Choroid plexus epithelial cell (primary cell): ENCODE measurements at places on chromosomes 12 and 14.

GRCh38 chr14:81252278-81252677, 31.5 kb upstream of the GTF2A1 start:
- no peak for DNase-seq

- DNase-seq: no peak
Measured at GRCh38 chr14:42185718-42186117, 579.0 kb downstream of the LRFN5 start.

DNA sequence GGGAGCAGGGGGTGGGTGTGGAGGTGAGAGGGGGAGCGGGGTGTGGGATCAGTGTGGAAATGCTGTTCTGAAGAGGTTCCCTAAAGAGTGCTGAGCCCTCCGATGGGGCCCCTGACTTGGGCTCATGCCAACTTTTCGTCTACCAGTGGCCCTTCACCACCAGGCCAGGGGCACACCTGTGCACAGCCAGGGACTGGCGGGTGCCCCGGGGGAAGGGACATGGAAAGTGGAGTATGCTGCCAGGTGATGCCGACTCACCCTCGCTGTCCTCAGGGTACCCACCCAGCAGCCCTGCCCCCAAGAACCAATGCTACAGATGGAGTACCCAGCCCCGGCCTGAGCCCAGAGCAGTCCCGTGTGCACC, 26.2 kb downstream of the AMN start:
- no peak for DNase-seq

DNA sequence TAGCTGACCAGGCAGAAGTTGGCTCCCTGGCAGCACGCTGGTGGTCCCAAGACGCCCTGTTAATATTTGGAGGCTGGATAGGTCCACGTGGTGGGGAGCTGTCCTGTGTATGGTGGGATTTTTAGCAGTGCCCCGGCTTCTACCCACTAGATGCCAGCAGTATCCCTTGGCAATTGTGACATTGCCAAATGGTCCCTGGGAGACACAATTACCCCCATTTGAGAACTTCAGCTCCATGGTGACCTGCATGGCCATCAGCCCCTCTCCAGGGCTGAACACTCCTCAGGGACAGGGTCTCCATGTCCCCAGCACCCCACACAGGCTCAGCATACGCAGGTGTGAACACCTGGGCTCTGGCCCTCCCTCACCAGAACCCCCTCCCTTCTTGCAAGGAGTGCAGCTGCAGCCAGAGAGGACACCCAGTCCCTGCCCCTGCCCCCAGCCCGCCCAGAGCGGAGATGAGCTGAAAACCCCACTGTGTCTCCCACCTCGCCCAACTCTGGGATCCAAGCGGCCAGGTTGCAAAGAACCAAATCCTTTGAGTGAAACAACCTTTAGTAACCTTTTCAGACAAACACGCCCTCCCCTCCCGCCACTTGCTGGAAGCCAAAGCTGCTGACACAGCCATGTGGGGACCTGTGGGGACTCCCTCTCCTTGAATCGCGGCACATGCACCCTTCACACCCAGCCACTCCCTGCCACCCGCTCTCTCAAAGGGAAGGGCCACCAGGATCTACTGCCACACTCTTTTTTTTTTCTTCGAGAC, 120.4 kb downstream of the CALM1 start:
- no peak for DNase-seq

DNA sequence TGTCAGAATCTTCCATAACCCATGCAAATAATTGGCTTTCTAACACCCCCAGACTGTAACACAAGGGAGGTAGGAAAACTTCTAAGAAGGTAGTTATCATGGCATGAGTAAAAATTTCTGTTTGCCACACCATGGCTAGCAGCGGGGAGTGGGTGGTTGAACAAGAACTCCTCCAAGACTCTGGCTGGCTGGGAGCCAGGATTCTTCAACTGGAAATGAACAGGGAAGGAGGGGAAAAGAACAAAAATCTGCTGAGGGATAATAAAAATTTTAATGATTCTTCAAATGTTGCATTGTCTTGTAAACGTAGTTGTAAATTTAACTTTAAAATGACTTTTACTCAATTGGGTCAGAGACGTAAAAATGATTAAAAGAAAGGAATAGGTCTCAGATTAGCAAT, 78.9 kb downstream of the AKAP6 start:
- peak; percentile 36 for DNase-seq

- no peak for DNase-seq
Measured at GRCh38 chr12:120834489-120835303, 69.5 kb downstream of the SPPL3 start.

DNA sequence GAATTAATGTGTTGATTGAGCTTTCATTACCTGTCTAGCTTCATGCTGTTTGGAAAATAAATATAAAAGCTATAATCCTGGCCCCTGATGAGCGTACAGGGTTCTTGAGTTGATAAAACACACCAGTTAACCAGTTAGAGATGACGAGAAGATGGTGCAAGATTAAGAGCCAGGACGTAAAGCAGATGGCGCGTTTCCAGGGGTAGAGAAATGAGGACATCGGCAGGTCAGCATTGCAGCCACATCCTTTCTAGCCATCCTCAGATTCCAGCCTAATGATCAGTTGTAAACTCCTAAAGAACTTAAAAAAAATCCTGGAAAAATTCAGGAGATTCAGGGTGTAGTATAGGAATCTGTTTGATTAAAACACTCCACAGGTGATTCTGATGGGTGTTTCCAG, 203.7 kb downstream of the CACNA1C start:
- DNase-seq: peak; percentile 85

- no peak for DNase-seq
Measured at GRCh38 chr12:104187446-104188155, 28.0 kb upstream of the TXNRD1 start.

DNA sequence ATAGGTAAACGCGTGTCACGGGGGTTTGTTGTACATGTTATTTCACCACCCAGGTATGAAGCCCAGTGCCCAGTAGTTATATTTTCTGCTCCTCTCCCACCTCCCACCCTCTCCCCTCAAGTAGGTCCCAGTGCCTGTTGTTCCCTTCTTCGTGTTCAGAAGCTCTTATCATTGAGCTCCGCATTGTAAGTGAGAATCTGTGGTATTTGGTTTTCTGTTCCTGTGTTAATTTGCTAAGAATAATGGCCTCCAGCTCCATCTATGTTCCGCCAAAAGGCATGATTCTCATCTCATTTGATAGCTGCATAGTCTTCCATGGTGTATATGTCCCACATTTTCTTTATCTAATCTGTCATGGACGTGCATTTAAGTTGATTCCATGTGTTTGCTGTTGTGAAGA, 6.9 kb upstream of the GPRC5D start:
- no peak for DNase-seq

DNA sequence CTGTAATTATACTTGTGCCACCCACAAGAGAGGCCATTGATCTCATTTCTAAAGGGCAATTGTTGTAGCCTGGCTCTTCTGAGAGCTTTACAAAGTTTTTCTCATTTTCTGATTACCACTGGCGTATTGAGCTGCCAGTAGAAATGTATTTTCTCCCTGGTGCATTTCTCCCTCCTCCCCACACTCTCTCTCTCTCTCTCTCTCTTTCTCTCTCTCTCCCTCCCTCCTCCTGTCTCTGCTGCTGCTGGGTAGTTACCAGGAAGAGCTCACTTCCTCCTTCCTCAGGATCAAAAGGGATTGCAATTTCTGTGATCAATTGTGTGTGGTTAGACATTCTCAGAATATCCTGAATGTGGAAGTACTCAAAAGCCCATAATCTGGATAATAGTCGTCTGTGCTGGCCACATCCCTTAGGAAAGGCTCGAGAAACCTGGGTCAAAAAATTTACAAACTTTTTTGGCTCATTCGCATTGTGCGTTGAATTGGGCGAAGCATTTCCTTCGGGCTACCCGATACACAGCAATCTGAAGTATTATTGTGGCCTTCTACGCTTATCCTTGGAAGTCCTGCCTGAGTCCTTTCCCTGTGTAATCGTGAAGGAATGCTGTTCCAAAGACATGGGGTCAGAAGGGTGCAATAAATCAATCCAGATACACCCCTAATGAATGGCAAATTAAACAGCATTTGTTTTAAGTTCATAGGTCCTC, 254.8 kb downstream of the MSRB3 start:
- DNase-seq: peak; percentile 43

GRCh38 chr12:99435095-99435791, 212.3 kb upstream of the GARIN6 start:
- DNase-seq: no peak
